Activated T-cell treated with anti-CD3 and anti-CD28 coated beads for 48 hours (primary cell): ENCODE measurements at places on chromosomes 13 and 19.

GRCh38 chr13:60612593-60612992 lies 215.6 kb downstream of the TDRD3 start:
- no peak for DNase-seq

DNA sequence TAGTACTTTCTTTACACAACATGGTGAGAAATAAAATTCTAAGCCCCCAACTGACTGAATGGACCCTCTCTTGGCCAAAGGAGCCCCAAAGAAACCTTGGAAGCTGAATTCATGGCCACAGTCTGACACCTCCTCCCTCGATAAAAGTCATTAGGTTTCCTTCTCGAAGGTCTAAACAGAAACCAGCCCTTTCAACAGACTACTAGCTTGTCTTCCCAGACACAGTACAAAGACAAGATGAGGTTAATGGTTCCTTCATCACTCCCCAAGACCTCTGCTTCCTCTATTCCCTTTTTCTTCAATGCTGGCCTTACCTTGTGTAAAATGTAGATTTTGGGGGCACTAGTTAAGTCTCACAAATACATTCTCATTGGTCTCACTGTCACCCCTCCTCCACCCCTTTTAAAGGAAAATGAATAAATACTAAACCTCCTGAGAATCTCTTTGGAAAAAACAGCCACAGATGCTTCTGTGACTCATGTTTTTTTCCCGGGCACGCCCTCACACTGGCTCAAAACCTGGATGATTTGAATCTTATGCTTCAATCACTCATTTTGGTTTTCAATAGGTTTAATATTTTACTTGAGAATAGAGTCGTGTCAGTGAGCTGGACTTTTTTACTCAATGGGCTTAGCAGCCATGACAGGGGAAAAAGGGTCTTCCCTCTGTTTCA lies 65.8 kb upstream of the MED4 start:
- DNase-seq, result no peak

- no peak for DNase-seq
Measured at GRCh38 chr13:23350009-23350408, 83.5 kb downstream of the SACS start.

DNA sequence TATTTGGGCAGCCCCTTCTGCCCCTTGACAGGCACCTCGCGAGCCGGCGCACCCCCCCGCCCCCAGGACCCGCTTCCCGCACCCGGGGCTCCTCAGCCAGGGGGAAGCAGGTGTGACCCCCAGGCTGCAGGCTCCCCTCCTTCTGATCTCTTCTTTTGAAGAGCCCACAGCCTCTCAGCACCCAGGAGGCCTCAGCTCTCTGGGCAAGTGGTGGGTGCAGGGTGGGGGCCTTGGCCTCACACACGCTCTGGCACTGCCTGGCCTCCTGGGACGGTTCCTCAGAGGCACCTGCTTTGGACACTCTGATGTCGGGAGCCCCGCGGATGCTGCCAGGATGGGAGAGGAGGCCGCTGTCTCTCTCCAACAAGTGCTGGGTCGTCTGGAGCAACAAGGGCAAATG lies 1.5 kb upstream of the C13orf46 start:
- DNase-seq, result no peak

DNA sequence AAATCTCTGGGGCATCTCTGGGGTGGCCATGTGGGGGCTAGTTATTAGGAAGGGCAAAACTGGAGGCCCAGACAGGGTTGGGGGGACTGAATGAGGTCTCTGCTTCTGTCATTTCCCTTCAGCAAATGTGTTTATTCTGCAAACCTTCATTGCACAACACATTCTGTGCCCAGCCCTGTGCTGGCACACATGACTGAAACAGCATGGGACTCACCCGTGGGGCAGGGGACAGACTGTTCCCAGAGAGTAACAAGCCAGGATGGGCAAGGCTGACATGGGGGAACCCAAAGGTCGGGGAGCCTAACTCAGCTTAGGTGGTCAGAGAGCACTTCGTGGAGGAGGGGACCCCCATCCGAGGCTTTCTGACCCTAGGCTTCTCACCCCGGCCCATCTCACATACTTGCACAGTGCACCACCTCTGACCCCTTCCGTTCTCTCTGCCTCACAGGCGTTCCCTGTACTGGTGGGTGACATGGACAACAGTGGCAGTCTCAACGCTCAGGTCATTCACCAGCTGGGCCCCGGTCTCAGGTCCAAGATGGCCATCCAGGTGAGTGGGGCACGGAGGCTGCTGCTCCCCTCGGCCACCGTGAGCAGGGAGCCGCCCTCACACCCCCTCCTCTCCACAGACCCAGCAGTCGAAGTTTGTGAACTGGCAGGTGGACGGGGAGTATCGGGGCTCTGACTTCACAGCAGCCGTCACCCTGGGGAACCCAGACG lies 2.4 kb downstream of the TOMM40 start:
- no peak for DNase-seq

GRCh38 chr19:38676023-38676877 lies 28.8 kb downstream of the ACTN4 start:
- no peak for DNase-seq
